NCI-H526 (cell line): ENCODE measurements at places on chromosomes 5 and 9.

- no peak for DNase-seq
Observed at GRCh38 chr5:172678902-172679301, 37.8 kb downstream of the NEURL1B start.

DNA sequence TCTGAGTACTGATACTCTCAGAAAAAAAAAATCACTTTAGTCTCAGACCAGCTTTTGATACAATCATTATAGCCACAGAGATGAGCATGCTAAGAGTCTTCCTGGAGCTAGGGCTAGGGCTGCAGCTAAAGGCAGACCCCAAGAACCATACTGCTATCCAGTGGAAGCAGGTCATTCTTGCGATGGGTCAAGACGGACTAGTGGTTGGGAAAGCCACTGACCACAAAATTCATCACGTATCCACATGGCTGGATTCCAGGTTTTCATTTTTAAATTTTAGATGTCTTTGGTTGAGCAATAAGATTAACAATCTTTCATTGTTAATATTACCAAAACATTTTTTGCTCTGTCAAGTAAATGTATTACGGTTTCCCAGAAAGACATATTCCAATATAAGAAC lies 598.1 kb downstream of the DNAH5 start:
- no peak for DNase-seq

GRCh38 chr9:86733929-86734328 lies 213.4 kb downstream of the GAS1 start:
- no peak for DNase-seq

DNA sequence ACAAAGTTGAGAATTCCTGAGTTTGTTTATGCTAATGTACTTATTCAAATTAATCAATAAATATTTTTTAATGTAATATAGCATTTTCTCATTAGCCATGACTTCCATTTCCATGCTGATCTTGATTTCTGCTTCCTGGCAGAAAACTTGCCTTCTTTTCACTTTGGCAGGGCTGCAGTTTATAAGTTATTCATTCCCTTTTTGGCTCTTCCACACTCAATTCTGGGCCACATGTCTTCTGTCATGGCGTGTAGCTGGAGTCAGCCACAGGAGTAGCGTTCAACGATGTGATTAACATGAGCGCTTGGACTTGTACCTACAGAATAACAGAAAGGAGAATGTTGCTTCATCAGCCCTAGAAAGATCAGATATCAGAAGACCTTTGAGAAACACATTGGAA lies 172.9 kb downstream of the CFAP90 start:
- DNase-seq, result no peak

DNA sequence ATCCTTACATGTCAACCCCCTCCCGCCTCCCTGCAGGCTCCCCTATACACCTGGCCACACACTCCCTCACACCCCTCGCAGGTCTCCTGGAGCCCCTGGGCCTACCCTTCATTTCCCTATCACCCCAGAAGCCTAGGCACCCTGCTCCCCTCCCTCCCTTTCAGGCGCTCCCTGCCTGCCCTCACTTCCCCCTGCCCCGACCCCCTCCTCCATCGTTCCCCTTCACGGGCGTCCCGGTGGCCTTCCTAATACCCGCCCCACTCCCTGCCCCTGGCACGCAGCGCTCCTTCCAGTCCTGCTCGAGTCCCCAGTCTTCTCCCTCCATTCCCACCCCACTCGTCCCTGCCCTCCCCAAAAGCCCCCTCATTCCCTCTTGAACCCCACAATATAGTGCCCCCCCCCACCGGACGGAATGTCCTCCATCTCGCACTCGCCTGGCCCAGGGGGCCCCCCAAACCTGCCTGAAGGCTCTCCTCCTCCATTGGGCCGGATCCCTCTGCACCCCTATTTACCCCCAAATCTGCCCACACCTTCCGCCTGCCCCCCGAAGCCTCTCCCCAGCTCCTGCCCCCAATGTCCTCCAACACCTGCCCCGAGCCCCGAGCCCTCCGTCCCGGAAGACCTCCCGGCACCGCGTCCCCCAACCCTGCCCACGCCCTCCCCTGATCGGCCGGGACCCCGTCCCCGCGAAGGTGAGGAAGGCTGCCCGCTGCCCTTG lies 746 bp downstream of the STRBP start:
- no peak for DNase-seq

DNA sequence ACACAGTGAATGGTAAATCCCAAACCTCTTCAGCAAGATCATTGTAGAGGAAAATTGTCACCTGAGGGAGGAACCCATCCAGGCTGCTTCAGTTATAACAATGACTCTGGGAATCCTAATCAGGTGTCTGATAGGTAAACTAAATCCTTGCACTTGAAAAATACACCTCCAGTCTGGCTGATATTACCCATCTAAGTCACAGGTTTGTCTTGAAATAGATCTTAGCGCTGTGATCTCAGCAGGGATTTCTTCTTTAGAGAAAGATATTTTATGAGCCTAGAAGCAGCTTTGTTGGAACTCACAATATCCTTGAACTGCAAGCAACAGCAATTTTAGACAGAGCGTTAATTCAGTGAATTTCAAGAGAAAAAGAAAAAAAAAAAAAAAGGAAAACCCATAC lies 149.7 kb downstream of the SGCD start:
- no peak for DNase-seq

GRCh38 chr9:77903666-77904285 lies 127.8 kb downstream of the GNAQ start:
- no peak for DNase-seq

GRCh38 chr5:141691286-141691866 lies 9.3 kb upstream of the ARAP3 start:
- no peak for DNase-seq
